ENCODE measurements at places on chromosomes 11 and 22.

DNA sequence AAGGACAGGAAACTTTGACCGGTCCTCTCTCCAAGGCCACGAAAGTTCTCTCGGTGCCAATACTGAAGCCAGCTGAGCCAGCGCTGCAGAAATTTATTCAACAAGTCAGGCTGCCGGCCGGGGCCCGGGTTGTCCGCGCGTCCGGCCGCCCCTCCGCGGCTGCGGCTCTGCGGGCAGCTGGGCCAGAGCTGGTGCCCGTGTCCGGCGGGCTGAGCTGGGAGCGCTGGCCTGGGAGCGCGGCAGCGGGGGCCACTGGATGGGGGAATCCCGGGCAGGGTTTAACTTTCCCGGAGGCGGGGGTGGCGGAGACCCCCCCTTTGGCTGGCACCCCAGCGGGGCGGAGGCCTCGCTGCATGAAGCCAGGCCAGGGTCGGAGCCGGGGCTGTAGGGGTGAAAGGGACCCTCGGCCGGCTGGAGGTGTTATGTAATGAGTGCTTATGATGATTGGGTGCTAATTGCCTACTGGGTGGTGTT, 12.3 kb upstream of the CACNA1I start:
- no peak for DNase-seq

DNA sequence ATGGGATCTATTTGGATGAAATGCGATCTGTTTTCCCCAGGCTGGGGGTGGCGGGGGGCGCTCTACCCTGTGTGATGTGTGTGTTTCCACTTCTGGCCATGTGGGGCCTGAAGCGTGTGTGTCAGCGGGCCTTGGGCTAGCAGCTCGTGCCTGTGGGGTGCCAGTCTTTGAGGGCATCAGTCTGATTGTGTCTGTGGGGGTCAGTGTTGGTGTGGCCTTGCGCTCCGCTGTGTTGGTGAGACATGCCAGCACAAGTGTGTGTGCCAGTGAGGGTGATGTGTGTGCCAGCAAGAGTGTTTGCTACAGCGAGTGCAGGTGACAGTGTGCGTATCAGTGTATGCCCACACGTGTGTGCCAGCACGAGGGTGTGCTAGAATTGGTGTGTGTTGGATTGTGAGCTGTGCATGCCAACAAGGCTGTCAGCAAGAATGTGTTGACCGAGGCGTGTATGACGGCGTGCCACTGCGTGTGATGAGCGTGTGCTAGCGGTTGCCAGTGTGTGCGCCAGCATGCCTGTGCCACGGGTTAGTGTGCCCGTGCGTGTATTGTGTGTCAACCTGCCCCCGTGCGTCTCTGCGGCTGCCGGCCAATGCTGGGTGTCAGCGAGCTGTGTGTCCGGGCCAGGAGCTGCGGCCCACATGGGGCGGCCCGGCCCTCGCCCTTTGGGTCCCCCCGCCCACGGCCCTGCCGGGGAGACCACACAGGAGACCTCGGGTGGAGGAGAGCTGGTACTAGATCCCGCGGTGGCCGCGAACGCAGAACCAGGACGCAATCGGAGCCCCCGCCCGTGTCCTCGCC, 519 bp downstream of the ARRB1 start:
- no peak for DNase-seq

- no peak for DNase-seq
Measured at GRCh38 chr11:12750181-12750580, 76.0 kb downstream of the TEAD1 start.

GRCh38 chr11:77287615-77288273, 13.7 kb downstream of the GDPD4 start:
- DNase-seq, result no peak

DNA sequence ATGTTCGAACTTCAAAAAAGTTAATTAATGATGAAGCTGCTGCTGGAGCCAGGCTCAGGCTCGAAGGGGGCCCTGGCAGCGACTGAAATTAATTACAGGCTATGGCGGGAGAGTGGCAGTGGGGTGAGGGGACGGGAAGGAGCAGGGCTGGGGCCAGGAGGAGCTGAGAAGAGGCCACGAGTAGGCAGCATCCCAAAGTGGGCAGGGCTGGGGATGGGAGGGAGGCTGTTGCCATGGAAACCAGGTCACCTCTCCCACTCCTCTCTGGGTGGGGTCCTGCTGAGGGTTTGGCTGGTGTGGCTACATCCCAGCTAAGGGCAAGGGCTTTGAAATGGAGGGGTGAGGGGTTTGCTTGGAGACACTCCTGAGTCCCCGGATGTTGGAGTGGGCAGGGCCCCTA, 23.9 kb downstream of the CACNA1I start:
- no peak for DNase-seq

DNA sequence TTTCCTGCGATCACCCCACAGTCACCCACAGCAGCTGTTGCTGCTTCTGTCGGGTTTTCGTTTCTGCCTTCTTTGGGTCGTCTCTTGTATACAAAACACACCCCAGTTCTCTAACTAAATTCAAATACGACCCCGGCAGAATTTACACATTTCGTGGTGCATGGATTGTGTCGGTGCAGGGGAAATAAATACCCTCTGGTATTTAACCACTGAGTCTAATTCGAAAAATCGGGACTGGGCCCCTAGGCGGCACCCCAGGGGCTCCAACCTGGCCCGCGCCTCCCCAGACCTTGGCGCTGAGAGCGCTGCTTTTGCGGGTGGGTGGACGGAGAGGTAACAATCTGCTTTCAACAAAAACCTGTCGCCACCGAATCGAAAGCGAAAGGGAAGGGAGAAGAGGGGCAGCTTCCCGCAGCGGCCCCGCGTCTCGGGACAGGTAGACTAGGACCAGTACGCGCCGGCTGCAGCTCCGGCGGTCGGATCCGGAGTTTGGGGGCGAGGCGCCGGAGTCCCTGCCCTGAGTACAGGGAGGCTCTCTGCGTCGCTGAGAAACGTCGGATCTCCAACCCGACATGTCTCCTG, 4.4 kb downstream of the ALX4 start:
- no peak for DNase-seq

DNA sequence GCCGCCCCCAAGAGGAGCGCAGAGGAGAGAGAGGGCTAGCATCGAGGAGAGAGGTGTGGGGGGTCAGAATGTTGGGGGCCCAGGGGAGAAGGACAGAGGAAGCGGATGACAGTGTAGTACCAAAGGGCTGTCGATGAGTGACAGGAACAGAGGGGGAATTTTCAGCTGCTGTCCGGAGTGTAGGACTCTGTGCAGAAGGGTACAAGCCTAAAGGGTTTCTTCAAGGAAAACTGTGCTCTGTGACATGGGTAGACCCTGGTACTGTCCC, 5.3 kb upstream of the NLRP6 start:
- no peak for DNase-seq

GRCh38 chr22:37164505-37164887, 14.8 kb upstream of the IL2RB start:
- DNase-seq, result no peak

- DNase-seq, result no peak
Measured at GRCh38 chr22:19753090-19753842, 7.3 kb upstream of the TBX1 start.

- DNase-seq, result no peak
Measured at GRCh38 chr11:10605941-10606381, 37.5 kb upstream of the LYVE1 start.

DNA sequence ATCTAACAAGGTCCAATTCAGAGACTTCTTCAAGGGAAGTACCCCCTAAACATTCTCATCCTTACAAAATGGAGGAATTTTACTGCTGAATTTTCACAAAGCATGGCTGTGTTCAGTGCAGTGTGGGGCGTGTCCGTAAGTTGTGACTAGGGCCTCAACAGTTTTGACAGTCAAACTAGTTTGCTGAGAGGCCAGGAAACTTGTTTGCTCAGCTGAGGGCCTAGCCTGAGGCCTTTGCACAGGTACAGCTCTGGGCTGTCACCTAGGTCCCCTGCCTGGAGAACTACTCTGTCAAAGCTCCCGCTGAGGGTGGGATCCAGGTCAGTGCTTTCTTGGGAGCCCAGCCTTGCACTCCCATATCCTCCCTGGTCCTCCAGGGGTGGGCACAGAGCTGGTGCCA, 27.9 kb downstream of the TCP11L1 start:
- DNase-seq, result no peak
